ENCODE measurements at places on chromosomes 12 and 14.

DNA sequence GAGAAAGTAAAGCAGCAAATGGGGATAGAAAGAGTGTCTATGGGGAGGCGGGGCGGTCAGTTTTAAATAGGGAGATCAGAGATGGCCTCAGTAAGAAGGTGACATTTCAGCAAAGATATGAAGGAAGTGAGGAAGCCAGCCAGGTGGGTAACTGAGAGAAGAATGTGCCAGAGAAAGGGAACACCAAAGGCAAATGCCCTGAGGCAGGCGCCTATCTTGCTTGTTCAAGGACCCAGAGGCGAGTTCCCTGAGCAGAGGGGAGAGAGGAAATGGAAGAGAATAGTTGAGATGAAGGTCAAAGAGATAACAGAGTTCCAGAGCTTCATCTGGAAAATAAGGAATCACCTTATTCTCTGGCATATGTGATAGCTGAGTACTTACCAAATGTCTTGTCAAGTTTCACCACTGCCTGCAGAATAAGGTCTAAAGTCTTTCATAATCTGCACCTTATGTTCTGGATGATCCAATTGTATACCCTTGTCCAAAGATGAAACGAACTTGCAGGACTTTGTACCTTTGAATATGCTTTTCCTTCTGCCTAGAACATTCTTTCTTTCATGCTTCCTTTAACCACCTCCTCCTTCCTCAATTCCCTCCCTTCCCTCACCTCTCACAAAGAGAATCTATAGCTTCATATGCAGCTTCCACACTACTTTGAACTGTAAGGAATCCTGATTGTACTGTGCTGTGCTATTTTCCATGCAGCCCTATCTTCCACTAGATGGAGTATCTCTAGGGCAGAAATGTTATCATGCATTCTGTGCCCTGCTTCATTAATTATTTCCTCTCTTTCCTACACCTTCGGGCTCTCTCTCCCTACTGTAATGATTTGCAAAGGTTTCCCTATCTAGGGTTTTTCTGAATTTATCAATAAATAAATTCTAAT, 38.5 kb downstream of the GNPTAB start:
- DNase-seq: no peak

- no peak for DNase-seq
Measured at GRCh38 chr14:91694643-91695042, 37.2 kb downstream of the CATSPERB start.

DNA sequence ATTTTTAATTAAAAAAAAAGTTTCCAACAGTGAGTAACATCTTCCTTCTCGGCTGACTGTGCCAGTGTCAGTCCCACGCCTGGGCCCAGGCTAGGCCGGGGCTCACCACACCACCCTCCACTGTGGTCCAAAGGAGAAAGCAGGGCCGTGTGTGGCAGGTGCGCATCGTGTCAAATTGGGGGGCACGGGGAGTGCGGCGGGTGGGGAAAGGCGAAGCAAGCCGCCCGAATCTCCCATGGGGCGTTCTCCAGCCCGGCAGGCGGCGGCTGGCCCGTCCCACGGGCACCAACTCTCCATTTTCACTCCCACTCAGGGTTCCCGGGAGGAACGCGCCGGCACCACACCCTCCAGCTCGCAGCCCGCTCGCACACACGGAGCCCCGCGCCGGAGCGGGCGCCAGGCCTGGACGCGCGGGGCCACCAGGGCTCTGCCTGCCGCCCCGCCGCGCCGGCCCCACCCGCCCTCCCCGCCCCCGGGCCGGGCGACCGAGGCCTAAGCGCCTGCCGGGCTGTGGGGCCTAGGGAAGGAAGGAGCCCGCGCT, 604 bp downstream of the EEA1 start:
- DNase-seq: peak; percentile 44

DNA sequence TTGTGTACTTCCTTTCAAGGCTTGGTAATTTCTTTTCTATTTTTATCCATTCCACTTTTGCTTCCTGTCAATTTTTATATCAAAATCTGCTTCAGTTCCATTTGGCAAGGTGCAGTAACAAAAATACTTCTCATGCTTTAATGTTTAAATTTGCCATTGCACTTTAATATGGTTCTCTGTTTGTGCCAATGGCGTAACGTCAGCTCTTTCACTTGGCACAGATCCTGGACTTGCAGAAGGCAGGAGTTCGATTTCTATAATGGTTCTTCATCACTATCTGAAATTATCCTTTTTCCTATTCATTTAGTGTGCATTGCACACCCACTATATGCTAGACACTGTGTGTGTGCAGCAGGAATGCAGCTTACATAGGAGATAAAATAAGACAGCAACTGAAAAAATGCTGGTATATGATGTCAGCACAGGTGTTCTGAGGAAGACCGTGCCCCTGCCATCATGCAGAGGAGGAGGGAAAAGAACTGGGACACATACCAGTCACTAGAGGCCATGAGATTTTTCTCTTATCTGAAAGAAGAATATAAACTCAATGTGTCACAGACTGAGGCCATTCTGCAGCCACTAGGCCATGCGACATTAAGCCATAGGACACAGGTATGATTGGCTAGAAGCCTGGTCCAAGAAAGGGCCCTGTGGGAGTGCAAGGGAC, 298.2 kb downstream of the RPAP3 start:
- DNase-seq: no peak

DNA sequence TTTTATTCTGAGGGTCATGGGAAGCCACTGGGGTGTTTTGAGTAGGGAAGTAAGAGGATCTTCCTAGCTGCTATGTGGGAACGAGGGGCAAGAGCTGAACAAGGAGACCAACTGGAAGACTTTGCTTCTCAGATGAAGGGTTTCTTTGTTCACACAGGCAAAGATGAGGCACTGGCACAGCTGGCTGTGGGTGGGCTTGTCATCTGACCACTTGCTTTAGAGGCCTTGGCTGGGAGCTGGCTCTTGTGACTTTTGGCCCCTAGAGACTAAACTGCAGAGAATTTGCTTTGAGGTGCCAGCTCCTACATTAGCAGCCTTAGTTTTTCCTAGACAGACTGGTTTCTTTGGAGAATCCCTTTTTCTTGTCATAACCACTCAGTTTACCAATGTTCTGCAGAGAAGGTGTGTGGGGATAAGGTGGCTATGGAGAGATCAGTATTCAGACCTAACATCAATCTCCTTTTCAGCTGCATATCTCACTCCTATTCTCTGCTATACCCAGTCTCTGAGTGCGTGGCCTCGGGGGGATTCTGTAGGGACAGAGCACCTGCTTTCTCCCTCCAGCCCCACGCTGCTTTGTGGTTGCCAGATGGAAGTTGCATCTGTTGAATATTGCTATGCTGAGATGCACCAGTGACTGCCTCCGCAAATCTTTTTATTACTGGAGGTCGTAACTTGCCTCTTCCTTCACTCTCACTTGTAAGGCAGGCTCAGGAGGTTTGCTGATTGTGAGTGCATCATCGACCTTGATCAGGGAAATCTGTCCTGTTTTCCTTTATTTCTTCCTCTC, 12.7 kb downstream of the PPP2R5C start:
- DNase-seq: no peak

GRCh38 chr14:51507906-51508511, 143.7 kb upstream of the FRMD6 start:
- no peak for DNase-seq

DNA sequence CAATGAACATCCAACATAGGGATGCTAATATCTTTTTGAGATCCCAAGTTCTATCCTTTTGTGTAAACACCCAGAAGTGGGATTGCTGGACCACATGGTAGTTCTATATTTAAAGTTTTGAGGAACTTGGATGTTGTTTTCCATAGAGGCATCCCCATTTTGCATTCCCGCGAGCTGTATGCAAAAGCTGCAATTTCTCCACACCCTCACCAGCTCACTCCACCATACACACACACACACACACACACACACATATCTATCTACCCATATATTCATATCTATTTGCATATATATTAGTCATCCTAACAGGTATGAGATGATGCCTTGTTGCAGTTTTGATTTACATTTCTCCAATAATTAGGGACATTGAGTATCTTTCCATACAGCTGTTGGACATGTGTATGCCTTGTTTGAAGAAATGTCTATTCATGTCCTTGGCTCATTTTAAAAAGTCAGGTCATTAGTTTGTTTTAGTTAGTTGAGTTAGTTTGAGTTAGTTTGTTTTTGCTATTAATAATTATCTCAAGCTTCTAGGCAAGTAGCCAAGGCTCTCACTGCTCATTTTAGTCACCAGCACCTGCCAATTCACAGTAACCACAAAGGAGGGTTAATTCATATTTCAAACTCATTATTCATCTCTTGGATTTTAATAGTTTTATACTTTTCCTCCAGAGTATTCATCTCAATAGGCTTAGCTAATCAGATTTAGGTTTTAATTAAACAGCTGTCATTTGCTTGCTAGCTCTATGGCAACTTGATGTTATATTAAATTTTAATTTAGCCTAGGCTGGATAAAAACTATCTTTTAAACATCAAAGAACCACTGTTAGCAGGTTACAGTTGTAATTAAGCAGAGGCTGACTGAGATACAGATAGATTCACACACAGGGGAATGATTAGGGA, 1435.9 kb upstream of the TMEM132C start:
- no peak for DNase-seq

GRCh38 chr12:54160769-54161480, 27.9 kb downstream of the SMUG1 start:
- no peak for DNase-seq

- DNase-seq: no peak
Measured at GRCh38 chr12:110366321-110367142, 37.0 kb downstream of the ANAPC7 start.

- no peak for DNase-seq
Measured at GRCh38 chr12:1533602-1534304, 60.6 kb downstream of the FBXL14 start.

DNA sequence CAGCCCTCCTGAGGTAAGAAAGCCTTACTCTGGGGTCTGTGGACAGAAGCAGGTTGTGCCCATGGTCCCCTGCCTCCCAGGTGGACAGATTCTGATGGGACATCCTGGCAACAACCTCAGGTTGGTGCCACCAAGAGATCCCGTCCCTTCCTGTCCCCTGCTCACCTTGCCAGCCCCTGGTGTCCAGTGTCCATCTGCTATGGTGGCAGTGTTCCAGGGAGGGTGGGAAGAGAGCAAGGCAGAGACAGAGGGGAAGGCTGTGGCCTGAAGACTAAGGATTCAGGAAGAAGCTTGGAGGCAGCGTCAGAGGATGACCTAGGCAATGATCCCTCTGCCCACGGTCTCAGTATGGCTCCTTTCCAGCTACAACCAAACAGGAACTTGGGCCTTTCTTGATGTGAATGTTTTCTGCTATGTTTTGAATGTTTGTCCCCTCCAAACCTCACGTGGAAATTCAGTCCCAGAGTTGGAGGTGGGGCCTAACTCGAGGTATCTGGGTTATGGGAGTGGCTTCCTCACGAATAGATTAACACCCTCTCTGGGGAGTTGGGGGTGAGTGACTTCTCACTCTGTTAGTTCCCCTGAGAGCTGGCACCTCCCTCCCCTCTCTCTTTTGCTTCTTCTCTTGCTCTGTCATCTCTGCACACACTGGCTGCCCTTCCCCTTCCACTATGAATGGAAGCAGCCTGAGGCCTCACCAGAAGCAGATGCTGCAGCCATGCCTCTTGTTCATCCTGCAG, 26.9 kb downstream of the IQSEC3 start:
- DNase-seq: no peak

DNA sequence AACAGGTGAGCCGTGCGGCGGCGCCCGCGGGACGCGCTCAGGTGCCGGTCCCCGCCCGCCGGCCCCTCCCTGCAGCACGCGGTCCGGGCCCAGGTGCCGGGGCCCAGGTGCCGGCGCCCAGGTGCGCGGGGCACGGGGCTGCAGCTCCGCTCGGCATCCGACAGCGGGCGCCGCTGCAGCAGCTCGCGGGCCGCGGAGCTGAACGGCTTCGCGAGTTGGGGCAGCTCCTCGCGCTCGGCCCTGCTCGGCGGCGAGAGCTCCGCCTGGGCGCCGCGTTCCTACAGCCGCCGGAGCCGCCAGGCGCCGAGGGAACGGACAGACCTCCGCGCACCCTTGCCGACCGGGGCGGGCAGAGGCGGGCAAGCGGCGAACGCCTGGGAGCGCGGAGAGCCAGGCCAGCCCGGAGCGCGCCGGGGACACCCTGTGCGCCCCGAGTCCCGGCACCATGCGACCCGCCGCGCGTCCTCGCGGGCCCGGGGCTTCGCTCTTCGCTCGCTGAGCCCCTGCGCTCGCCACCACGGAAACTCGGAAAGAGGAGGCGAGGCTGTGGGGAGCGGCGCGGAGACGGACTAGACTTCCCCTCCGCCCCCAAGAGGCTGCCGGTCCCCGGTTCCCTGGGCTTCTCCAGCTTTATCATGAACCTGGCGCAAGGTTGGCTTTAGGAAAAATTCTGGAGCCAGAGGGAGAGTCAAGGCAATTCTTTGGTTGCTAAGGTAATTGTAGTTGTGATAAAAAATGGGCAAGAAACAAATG, at the start of gene RGS6:
Gene RGS6, plus strand, starts transcription at position 201 of the 753 bp plus-strand sequence.
- no peak for DNase-seq

- DNase-seq: no peak
Measured at GRCh38 chr14:55399183-55399582, 12.4 kb downstream of the ATG14 start.

DNA sequence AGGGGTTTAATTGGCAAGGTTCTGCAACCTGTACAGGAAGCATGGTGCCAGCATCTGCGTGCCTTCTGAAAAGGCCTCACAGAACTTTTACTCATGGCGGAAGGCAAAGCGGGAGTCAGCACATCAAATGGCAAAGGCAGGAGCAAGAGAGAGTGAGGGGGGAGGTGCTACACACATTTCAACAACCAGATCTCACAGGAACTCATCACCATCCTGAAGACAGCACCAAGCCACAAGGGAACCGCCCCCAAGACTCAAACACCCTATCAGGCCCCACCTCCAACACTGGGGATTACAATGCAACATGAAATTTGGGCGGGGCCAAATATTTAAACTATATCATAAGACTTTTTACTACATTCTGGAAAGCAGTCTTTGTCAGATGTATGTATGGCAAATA, 38.0 kb upstream of the FKBP4 start:
- no peak for DNase-seq

DNA sequence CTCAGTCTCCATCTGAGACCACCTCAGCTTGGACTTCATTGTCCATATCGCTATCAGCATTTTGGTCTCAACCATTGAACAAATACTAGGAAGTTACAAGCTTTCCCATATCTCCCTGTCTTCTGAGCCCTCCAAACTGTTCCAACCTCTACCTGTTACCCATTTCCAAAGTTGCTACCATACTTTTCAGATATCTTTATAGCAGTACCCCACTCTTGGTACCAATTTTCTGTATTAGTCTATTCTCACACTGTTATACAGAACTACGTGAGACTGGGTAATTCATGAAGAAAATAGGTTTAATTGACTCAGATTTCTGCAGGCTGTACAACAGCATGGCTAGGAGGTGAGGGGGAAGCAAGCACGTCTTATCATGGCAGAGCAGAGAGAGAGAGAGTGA, 53.8 kb downstream of the PRKCH start:
- DNase-seq: no peak

DNA sequence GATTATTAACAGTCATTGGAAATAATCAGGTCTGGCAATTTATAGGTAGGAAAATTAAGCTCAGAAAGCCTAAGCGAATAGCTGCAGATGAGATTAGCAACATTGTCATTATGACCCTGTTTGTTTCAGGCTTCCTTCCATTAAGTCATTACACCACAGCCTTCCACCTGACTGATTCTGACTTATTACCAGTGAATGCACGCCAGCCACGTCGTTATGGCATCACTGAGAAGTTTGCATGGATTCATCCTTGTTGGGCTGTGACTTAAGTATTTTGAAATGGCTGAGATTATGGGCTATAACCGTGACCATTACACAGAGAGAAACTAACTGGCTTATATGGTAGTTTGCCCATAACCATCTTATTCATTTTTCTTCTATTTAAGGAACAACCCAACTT, 18.6 kb downstream of the RASSF8 start:
- DNase-seq: no peak

Measured in activated naive CD8-positive, alpha-beta T cell treated with anti-CD3 and anti-CD28 coated beads, Interleukin-2, amount 50 U/mL, for 16 hours (primary cell).